ENCODE measurements at places on chromosomes 13 and 19.

- DNase-seq: no peak
Measured at GRCh38 chr13:110472904-110473563, 88.5 kb downstream of the RAB20 start.

- DNase-seq: no peak
Measured at GRCh38 chr13:70623239-70623638, 515.0 kb upstream of the KLHL1 start.

DNA sequence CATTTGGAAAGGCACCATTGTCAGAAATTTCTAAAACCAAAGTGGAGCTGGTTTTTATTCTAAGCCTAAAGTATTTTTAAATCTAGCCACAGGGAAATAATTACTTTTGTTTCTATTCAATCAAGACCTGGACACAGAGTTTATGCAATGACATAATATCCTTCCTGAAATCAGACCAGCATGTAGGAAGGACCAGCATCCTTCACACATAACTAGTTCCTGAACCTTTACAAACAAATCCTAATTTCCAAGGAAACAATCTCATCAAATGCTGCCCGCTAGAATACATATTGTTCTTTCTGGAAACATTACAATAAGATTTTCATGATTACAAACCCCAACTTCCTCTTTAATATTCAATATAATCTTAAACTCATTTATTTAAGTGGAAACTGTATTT lies 1.5 kb downstream of the STARD13 start:
- DNase-seq: no peak

DNA sequence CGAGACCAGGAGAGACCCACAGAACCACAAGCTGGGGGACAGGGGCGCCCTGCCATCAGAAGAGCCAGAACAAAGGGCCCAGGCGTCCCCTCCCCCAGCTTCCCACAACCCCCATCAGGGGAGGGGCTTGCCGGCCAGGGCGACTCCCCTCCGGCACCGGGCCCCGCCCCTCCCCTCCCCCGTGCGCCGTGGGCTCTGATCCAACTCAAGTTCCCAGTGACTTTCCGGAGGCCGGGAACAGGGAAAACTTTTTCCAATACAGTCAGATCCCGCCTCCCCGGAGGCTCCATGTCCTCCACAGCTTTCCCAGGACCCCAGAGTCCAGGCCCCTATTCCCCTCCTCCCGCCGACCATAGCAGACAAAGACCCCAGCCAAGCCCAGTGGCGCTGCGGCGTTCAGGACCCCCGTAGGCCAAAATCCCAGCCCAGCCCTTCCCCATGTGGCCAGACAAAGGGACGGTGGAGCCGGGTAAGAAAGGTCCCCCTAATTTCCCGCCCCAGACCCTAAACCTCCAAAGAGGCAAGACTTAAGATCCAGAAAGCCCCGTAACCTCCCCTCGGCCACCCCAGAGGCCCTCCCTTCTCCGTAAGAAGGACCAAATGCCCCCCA lies 673 bp downstream of the TEAD2 start:
- no peak for DNase-seq

- no peak for DNase-seq
Measured at GRCh38 chr13:113995051-113995601, 21.2 kb upstream of the C13orf46 start.

DNA sequence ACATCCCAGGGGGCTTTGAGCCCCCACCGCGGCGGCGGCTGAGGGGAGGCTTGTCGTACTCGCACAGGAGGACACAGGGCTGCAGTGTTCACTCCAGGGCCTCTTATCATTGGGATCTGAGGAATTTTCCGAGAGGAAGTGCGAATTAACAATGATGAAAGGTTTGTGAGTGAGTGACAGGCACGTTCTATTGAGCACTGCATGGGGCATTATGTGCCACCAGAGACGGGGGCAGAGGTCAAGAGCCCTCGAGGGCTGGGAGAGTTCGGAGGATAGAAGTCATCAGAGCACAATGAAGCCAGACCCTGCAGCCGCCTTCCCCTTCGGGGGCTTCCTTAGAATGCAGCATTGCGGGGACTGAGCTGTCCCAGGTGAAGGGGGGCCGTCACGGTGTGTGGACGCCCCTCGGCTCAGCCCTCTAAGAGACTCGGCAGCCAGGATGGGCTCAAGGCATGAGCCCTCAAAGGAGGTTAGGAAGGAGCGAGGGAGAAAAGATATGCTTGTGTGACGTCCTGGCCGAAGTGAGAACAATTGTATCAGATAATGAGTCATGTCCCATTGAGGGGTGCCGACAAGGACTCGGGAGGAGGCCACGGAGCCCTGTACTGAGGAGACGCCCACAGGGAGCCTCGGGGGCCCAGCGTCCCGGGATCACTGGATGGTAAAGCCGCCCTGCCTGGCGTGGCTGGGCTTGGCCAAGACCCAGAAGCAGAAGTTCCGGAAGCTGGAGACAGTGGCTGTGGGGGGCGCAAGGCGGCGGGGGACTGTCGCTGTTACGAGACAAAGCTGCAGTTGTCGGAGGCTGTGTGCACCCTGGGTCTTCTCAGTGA lies 53.9 kb downstream of the MCF2L start:
- DNase-seq: no peak

DNA sequence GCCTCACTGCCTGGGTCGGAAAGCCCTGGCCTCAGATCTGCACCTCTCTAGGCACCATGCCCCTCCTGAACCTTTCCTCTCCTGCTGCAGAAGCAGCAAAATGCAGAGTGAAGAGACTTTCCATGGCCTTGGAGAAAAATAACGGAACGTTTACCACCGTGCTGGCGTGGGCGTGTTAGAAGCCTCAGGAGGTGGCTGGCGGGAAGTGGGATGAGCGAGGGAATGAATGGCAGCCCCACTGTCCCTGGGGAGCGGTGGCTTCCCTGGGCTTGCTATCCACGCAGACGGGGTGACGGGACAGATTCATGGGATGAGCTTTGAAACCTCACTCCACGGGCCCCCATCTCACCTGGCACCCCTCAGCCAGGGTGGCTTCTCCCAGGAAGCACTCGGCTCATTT lies 4.3 kb downstream of the TEX29 start:
- DNase-seq: no peak

GRCh38 chr13:111661052-111661451 lies 340.6 kb downstream of the TEX29 start:
- DNase-seq: no peak

DNA sequence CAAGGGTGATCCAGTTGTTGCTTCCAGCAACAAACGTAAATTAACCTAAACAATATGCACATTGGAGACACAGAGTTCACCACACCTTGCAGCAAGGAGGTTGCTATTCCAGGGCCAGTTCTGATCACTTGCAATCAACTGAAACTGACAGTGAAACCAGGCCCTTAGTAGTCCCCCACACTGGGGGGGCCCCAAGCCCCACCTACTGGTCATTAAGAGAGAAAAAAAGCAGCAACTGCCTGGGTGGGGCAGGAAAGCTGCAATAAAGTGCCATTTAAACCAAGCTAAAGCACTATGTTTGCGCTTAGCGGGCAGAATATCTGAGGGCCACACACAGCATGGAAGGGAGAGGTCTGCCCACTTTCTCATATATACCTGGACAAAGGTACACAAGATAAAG lies 51.5 kb downstream of the ATP7B start:
- DNase-seq: no peak

DNA sequence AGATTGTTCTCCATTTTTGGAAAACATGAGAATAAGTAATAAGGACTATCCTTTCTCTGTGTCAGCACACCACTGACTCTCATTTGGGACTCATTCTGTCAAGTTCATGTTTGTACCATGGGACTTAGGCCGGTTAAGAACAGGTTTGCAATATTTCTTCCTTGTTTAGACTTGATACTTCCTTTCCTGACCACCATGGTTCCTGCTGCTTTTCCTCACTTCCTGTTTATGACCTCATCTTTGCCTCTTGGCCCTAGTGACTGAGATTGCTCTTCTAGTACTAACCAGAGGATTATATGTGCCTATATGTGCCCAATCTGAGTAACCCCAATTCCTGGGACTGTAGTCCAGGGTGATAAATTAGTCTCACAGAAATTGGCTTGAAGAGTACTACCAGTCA lies 32.5 kb upstream of the NDFIP2 start:
- DNase-seq: no peak

DNA sequence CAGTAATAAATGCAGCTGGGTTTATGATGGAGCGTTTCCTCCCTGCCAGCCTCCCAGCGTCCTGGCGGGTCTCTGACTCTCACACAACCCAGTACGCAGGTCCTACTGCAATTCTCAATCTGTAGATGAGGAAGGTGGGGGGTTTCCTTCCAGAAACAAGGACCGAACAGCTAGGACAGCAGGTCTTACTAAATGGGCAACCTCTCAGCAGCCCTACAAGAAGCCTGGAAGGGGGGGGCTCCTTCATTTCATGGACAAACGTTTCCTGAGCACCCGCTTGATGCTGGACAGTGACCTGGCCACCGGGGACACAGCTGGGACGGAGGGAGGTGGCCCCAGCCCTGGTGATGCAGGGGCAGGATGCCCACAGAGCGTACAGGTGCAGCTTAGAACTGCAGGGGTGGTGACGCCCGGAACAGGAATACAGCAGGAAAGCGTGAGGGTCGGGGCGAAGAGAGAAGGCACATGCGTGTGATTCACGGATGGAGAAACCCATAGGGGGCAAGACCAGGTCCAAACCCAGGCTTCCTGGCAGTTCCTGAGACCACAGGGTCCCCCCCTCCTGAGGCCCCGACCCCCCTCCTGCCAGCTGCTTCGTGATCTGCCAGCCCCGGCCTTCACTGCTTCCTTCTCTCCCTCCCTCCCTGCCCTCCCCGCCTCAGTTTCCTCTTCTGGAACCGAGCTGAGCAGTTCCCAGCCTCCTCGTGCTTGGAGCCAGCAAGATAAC lies 732 bp upstream of the C2CD4C start:
- no peak for DNase-seq
